ENCODE measurements at places on chromosomes 7 and 10.

DNA sequence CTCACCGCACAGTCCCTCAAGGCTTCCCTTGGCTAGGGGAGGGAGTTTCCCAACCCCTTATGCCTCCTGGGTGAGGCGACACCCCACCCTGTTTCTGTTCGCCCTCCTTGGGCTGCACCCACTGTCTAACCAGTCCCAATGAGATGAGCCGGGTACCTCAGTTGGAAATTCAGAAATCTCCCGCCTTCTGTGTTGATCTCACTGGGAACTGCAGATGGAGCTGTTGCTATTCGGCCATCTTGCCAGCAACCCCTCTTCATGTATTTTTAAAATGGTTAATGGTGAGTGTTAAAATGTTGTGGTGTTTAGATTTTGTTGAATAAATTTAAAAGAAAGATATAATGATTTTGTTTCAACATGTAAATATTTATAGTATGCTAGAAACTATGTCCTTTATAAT is 22.0 kb downstream of the UMAD1 start:
- no peak overlapping the region for H3K4me3 ChIP-seq
- no peaks in the 10 kb centered on the region for H3K36me3 ChIP-seq
- H3K4me1 ChIP-seq: no peaks in the 10 kb centered on the region
- no peaks in the 10 kb centered on the region for H3K27me3 ChIP-seq

DNA sequence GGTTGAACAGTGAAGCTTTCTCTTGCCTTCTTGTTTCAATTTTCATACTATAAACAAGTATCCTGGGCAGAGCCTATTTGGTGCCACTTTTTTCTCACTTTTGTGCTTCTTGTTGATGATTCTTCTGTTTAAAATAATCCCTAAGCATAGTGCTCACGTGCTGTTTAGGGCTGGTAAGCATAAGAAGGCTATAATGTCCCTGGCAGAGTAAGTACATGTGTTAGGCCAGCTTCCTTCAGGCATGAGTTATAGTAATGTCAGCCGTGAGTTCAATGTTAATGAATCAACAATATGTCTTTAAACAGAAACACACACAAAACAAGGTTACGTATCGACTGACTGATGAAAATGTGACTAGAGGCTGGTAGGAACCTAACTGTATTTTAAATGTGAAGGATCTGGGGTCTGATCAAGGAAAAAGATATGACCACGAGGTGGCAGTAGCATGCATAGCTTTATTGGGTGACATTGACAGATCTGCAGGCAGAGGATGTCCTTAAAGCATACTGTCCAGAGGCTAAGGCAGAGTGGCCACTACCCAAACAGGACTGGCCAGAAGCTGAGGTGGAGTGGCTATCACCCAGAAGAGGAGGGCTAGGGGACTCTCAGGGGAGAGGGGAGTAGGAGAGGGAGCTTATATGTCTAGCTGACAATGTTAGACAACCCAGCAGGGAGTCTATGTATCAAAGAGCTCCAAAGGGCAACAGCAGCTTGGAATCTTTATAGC is 113.7 kb downstream of the BRAF start:
- no peak overlapping the region for H3K27ac ChIP-seq
- H3K27me3 ChIP-seq: no peaks in the 10 kb centered on the region
- DNase-seq: peak; percentile 24
- no peaks in the 10 kb centered on the region for H3K36me3 ChIP-seq

DNA sequence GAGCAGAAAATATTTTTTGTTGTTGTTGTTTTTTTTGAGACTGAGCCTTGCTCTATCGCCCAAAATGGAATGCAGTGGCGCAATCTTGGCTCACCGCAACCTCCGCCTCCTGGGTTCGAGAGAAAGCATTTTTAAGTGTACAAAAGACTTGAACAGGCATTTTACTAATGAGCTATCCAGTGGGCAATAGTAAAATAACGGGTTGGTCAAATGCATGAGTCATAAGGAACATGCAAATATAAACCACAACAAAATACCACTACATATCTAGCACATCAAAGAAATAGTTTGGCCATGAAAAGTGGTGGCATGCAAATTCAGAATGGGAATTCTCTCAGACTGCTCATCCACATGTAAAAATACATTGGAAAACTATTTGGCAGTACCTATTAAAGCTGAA is 71.7 kb upstream of the TMEM106B start:
- H3K4me1 ChIP-seq: no peaks in the 10 kb centered on the region
- no peak overlapping the region for H3K4me3 ChIP-seq
- DNase-seq: no peak
- no peaks in the 10 kb centered on the region for H3K36me3 ChIP-seq
- H3K27ac ChIP-seq: no peak overlapping the region
- H3K27me3 ChIP-seq: no peaks in the 10 kb centered on the region

GRCh38 chr7:55235115-55235514 is 130.0 kb upstream of the LANCL2 start:
- H3K36me3 ChIP-seq: no peaks in the 10 kb centered on the region
- H3K4me3 ChIP-seq: no peak overlapping the region
- no peak overlapping the region for H3K27ac ChIP-seq
- DNase-seq: no peak
- H3K27me3 ChIP-seq: peaks cover 2% of the 10 kb centered on the region

DNA sequence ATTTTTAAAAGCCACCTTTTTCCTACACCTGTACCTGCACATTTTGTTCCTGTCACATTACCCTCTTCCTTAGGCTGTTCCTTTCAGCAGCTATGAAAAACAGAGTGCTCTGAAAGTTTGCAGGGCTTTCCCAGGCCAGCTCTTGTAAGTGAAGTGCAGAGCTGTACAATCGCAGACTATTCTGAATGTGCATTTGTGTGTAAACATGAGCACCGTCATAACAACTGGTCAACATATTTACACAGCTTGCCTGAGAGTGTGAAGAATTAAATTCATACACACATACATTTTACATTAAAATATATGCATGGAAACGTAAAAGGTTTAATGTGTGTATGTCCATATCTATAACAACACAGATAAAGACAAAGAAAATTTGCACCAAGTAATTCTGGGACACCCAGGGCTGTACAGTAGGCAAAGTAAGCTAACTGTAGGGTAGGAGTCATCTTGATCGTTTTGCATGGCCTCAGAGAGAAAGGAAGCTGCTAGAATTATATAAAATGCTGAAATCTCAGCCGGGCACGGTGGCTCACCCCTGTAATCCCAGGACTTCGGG is 23.6 kb upstream of the LYZL1 start:
- no peaks in the 10 kb centered on the region for H3K4me1 ChIP-seq
- H3K27ac ChIP-seq: no peak overlapping the region
- DNase-seq: no peak
- H3K36me3 ChIP-seq: no peaks in the 10 kb centered on the region

DNA sequence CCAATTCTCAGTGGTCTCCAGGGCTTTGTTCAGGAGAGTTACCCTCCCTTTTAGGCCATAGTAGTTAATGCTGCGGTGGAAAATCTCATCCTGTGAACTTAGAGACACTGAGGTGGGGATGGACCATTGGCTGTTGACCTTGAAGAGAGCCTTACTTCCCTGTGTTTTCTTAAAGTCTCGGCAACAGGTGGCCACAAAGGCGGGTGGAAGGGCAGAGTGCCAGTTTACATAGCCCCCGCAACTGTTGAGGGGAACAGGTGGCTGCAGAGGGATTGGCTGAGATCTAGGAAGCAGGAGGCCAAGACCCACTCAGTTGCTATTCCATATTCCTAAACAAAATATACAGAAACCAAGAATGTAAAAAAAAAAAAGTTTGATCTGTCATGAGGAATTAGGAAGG is 160.6 kb downstream of the ST7 start:
- no peak overlapping the region for H3K27ac ChIP-seq
- no peak overlapping the region for H3K4me3 ChIP-seq
- H3K36me3 ChIP-seq: no peaks in the 10 kb centered on the region
- DNase-seq: no peak
- no peaks in the 10 kb centered on the region for H3K27me3 ChIP-seq
- H3K4me1 ChIP-seq: peaks cover 9% of the 10 kb centered on the region

DNA sequence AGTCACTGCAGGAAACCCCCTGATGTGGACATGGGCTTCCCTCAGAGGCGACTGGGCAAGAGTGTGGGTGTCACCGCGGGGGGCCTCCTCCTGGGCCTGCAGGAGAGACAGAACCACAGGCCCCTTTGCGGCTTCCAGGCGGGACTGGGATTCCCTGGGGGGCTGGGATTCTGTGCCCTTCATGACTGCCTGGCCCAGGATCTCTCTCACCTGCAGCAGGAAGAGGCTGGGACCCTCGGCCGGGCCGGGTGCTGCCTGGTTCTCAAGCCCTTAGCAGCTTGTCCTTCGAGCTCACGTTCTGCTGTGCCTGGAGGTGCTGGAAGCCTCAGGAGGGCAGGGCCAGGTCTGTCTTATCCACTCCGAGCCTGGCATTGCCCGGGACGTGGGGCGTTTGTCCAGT is 11.8 kb downstream of the SUN1 start:
- no peaks in the 10 kb centered on the region for H3K4me1 ChIP-seq
- peaks cover 54% of the 10 kb centered on the region for H3K36me3 ChIP-seq
- H3K4me3 ChIP-seq: no peak overlapping the region
- no peak for DNase-seq
- H3K27me3 ChIP-seq: no peaks in the 10 kb centered on the region
